Panc1 (cell line): ENCODE measurements at places on chromosomes 12 and 14.
A peak's percentile ranks its signal among the peaks of the same experiment; 100 is the strongest.

GRCh38 chr12:8064131-8064530, 2.0 kb downstream of the C3AR1 start:
- DNase-seq: no peak

GRCh38 chr12:52335598-52336262, 14.5 kb upstream of the KRT83 start:
- DNase-seq: no peak

DNA sequence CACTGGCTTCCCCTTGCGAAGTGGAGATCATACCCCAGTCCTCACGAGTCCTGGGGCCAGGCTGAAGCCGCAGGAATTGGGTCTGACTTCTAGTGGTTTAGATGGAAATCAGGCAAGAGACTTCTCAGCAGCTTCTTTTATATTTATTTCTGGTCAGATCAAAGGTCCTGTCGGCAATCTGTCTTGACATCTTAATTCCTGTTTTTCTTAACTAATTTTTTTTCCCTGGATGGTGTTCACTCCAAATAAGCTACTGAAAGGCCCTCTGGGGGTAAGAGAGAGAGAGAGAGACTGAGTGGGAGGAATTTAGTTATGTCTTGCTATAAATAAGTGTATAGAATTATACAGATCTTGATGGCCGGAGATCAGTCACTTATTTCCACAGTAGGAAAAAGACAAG, 698.7 kb upstream of the TBX3 start:
- no peak for DNase-seq

GRCh38 chr12:64473176-64473575, 21.3 kb downstream of the TBK1 start:
- DNase-seq: no peak

GRCh38 chr12:94925729-94926128, 77.8 kb downstream of the NDUFA12 start:
- DNase-seq: no peak

GRCh38 chr12:127548123-127548553, 718.8 kb upstream of the TMEM132C start:
- DNase-seq: peak; percentile 39

GRCh38 chr12:108564724-108565123, 2.3 kb downstream of the ISCU start:
- no peak for DNase-seq

GRCh38 chr12:126570566-126570965, 1505.3 kb downstream of the AACS start:
- DNase-seq: no peak

GRCh38 chr14:54785136-54785777, 117.4 kb downstream of the GCH1 start:
- DNase-seq: no peak

GRCh38 chr14:36585100-36585499, 2.7 kb upstream of the NKX2-8 start:
- DNase-seq: no peak

DNA sequence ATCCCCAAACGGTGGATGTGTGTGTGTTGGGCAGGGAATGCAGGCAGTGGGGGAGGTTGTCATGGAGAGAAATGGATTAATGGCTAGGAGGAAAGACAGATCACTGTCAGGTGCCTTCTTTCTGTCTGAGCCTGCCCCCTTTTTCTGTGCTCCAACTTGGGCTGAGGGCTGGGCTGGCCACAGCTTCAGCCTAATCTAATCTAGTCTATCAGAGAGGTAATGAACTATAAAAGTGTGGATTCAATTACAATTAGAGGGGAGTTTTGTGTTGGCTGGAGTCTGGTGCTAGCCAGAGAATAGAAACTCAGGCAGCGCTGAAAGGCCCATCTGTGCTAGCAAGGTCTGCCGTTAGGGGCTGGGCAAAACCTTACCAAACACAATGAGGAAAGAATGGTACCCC, 41.2 kb downstream of the NEUROD4 start:
- DNase-seq: no peak

GRCh38 chr12:52434081-52434733, at the start of gene KRT75:
KRT75 (minus strand) TSS chr12:52434371; CDS start chr12:52434304, 67 bp downstream.
- peak; percentile 65 for DNase-seq

- no peak for DNase-seq
Measured at GRCh38 chr14:30958555-30959407, 66.7 kb upstream of the AP4S1 start.

DNA sequence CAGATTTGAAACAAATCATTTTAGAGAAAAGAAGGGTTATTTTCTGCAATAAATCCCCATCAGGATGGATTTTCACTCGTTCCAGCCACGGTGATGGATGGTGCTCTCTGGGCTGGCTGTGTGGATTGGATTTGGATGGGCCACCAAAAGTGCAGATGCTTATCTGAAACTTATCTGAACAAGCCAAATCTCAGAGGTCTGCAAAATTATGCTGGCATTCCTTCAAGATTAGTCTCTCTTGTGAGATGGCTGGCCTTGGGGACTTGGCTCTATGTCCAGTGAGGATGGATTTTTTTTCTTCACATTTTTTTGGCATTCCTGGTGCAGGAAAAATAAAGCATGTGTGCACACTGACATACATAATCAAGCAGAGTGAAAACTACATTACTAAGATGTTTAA, 341.9 kb downstream of the GXYLT1 start:
- no peak for DNase-seq

- no peak for DNase-seq
Measured at GRCh38 chr14:91947475-91948184, at the start of gene FBLN5. FBLN5 (minus strand) TSS chr14:91947694; CDS start chr14:91947229, 465 bp downstream.

GRCh38 chr14:22919601-22919921, 612 bp upstream of the RBM23 start:
- DNase-seq: no peak

DNA sequence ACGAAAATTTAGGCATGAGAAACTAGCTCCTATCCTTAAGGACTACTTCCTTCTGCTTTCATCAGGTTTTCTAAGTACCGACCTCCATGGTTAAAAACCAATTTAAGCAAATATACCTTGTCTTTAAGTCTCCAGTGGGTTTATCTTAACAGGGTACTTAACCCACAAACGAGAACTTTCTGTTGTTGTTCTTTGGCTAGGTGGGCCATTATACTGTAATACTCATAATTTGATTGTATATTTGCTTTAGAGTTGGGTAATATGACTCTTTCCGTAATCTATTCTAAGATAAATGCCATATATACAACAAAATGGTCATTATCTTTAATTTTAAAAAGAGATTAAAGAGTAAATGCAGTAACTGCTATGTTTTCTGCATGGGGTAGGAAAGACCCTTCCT, 21.6 kb downstream of the RASSF8 start:
- DNase-seq: no peak

DNA sequence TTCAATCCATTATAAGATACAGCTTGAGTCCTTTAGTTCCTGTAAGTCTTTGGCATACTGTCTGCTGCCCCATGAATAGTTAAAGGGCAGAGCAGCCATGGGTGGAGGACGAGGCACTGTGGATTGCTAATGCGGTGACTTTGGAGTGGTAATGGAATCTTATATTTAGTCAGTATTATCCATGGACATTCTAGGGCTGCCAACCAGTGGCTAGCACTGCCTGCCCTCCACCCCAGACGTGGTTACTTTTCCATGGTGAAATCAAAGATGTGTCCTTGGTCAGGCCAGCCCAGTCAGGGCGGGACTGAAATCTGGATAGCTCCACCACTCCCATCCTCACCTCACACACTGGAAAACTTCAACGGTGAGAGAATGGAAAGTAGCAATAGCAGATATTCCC, 2.3 kb downstream of the TTC9 start:
- DNase-seq: no peak

- no peak for DNase-seq
Measured at GRCh38 chr12:108949976-108950375, 70.1 kb downstream of the DAO start.

DNA sequence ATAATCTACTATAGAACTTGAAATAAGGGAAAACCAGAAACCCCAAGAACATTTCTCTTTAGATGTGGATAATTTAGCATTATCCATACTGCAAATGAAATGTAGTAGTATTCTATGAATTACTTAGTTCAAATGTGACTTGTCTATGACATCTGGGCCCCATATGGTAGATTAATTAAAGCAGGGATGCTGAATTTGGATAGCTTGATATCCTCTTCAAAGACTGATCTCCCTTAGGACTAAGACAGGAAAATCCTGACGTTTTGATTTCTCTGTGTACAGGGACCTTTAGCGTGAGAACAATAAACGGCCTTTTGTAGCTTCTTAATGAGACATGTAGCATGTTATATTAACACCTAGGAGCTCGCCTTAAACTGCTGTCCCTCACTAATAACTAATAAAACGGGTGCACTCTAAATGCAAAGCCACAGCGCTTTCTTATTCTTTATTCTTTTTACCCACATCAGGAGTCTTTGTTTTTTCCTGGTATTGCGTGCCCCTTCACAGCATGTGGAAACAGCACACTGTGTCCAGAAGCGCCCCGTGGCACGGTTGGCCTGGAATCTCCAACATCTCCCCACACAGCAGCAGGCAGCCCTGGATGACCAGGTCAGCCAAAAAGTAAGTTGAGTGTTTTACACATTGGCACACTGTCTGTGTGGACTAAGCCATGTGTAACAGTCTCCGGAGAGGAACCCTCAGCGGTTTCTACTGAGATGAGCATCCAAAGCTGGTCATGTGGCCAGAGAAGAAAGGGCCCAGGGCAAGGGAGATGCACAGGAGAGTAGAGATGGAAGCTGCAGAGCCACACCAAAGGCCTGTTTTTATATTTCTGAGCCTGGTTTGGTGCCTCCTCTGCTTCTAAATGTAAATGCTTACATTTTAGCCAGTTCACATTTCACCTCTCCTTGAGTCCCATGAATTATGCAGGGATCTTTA, 93.1 kb downstream of the SRGAP1 start:
- no peak for DNase-seq

GRCh38 chr12:121873216-121873569, 14.5 kb upstream of the HPD start:
- no peak for DNase-seq

DNA sequence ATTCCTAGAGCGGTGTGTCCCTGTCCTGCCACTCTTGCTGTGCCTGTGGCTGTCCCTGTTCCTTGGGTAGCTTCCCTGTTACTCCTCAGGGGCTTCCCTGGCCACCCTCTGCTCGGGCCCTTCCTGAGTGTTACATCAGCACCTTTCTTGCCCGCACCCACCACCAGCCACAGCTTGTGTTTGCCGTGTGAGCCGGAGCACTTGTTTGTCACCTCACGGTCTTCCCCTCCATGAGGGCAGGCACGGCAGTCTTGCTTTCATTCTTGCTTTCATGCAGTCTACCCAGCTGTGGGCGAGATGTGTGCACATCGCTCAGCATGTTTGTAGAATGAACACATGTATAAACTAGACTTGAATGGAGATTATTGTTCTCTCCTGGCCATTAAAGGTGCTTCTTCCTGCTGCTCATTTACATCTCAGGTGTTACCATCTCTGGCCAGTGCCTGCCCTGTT, 42.0 kb downstream of the TRAF3 start:
- DNase-seq: no peak

GRCh38 chr12:131836193-131836592, 8.0 kb downstream of the MMP17 start:
- DNase-seq: no peak

DNA sequence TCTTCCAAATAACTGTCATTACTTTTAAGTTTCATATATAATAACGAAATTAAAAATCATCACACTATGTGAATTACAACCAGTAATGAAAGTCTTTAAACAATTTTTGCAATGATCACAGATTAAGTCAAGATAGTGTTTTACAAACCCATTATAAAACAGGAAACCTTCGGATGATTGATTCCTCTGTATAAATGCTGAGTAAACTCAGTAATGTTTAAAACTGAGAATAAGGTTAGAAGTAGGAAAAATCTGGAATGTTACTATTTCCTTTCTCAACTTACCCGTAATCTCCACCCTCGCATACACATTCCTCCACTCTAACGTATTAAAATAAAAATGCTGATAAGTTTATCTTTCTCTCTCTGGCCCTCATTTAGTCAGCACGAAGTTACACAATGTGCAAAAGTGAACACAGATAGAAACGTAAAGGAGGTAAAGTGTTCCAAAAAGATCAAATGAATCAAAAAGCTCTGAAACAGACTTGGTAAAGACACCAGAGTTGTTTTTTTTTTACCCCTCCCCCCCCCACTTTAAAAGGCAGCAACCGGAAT, 1.6 kb downstream of the ZFC3H1 start:
- no peak for DNase-seq

DNA sequence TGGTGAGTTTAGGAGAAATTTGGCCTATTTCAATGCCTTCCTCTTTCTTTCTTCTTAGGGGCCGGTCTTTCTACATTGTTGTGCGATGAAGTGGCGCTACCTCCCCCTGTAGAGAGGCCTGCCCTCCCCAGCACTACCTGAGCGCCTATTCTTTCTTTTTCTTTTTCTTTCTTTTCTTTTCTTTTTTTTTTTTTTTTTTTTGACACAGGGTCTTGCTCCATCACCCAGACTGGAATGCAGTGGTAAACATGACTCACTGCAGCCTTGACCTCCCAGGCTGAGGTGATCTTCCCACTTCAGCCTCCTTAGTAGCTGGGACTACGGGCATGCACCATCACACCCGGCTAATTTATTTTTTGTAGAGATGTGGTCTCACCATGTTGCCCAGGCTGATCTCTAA, 136.1 kb upstream of the MAX start:
- DNase-seq: no peak

- no peak for DNase-seq
Measured at GRCh38 chr12:55908726-55909512, 18.8 kb downstream of the PYM1 start.

DNA sequence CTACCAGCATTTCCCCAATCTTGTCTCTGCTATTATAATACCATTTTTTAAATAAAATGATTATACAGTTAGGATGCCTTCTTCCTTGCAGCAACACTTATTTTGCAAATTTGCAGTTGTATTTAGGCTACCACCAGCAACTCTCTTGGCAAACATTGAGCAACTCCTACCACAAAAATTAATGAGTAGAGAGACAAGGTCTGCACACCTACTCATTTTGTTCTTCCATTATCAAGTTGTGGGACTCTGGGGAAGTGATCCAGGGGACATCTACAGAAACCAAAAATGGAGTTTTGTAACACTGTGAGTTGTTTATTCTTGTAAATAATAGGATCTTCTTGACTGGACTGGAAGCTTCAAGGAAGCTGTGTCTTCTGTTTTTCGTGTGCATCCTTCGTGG, 38.6 kb downstream of the DGLUCY start:
- no peak for DNase-seq

DNA sequence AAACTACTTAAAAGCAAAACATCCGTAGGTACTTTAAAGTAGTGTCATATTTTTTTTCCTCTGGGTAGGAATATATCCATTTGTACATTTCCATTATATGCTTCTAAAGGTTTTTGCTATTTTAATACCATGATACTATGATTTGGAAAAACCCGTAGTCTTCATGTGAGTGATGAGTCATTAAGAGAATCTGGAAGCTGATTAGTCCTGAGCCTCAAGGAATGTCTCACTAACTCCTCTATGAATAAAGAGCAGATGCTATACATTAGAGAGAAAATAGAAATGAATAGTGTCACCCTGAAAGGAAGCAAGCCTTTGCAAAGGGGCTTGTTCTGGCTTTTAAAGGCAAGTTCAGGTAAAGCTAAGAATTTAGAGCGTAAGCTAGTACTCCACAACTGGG, 432.1 kb downstream of the CCDC91 start:
- no peak for DNase-seq

- no peak for DNase-seq
Measured at GRCh38 chr14:66365388-66365787, 120.8 kb upstream of the CCDC196 start.

GRCh38 chr12:17592472-17592871, 497.5 kb downstream of the RERGL start:
- DNase-seq: no peak
